ENCODE measurements at places on chromosomes 2 and 18. TPM values are rescaled to one million over a fixed set of nuclear protein-coding genes. Genes with fewer than 3 reads are reported as not detected.

The KCNJ3 gene
- total RNA-seq = not detected

The VAPA gene
- 307 TPM for total RNA-seq

The AGXT gene
- not detected for total RNA-seq

The PELI1 gene
- 16.1 TPM for total RNA-seq

The NMUR1 gene
- under 0.01 TPM for total RNA-seq

The KIAA1328 gene
- 5.1 TPM for total RNA-seq

The DLX2 gene
- total RNA-seq = 0.96 TPM

The CNDP1 gene
- total RNA-seq = not detected

The CHRNG gene
- not detected for total RNA-seq

The POTEF gene
- total RNA-seq = not detected

The RESP18 gene
- total RNA-seq = not detected

The REG1B gene
- total RNA-seq = not detected

The SERPINB3 gene
- not detected for total RNA-seq

The GPR75 gene
- total RNA-seq = 1.2 TPM

The C1GALT1C1L gene
- total RNA-seq = 1.1 TPM

The EPHA4 gene
- 5.6 TPM for total RNA-seq

The PSME4 gene
- 17.5 TPM for total RNA-seq

The MC2R gene
- total RNA-seq = not detected

The SGPP2 gene
- total RNA-seq = under 0.01 TPM

The RAPGEF4 gene
- 9.6 TPM for total RNA-seq

The KIAA2012 gene
- under 0.01 TPM for total RNA-seq

The OTOF gene
- total RNA-seq = 0.19 TPM

The ANKZF1 gene
- 23.0 TPM for total RNA-seq

The AAK1 gene
- total RNA-seq = 21.1 TPM

The MAL gene
- 0.96 TPM for total RNA-seq

The CRYBA2 gene
- total RNA-seq = not detected

The BOLL gene
- total RNA-seq = not detected

The GPR45 gene
- not detected for total RNA-seq

The GKN1 gene
- not detected for total RNA-seq

The INHA gene
- not detected for total RNA-seq

The SFTPB gene
- total RNA-seq = not detected

The RNF125 gene
- 0.28 TPM for total RNA-seq

The IL1R1 gene
- 136 TPM for total RNA-seq

The CXCR1 gene
- total RNA-seq = not detected

The INO80D gene
- 5.6 TPM for total RNA-seq

The ZNF804A gene
- total RNA-seq = under 0.01 TPM

The KCNG2 gene
- total RNA-seq = 0.19 TPM

The PTPRN gene
- total RNA-seq = 12.7 TPM

The DCDC2C gene
- not detected for total RNA-seq

The GATA6 gene
- 35.0 TPM for total RNA-seq

The ASIC4 gene
- not detected for total RNA-seq

The ESPNL gene
- 0.58 TPM for total RNA-seq

The REG3A gene
- total RNA-seq = not detected

The ASPRV1 gene
- total RNA-seq = under 0.01 TPM

The VSNL1 gene
- 0.85 TPM for total RNA-seq

The DSC1 gene
- under 0.01 TPM for total RNA-seq

All from regular cardiac myocyte (primary cell).